ENCODE measurements at places on chromosomes 6 and 20.

DNA sequence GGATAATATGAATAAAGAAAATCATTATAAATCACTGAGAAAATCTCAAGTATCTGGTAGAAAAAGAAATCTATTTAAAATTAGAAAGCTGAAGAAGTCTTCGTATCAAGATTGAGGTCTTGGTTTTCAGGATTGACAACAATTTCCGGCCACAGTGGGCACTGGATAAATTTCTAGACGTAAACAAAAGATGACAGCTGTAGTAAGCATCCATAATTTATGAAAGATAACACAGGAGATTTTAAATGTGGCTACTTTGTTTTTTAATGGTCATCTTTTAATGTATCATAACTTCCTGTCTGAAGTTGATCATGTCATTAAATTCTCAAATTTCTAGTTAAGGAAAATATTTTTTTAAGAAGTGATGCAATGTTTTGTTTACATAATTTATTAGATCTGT, 444.2 kb downstream of the HTR1B start:
- DNase-seq: no peak

DNA sequence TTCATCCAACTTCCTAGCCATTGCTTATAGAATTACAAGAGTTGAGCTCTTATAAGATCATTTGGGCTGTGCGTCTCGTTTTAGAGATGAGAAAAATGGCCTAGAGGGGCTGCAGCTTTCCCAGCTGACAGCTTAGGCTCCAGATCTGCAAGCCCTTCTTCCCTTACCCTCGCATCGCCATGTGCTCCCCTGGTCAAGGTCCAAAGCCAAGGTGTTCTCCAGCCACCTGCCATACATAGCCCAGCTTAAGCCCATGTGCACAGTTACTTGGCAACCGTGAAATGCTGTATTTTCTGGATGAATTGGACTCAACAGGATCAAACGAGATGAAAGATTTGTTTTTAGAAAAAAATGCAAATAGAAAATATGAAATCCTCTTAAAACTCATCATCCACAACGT, 7.9 kb downstream of the MAP3K4 start:
- no peak for DNase-seq

DNA sequence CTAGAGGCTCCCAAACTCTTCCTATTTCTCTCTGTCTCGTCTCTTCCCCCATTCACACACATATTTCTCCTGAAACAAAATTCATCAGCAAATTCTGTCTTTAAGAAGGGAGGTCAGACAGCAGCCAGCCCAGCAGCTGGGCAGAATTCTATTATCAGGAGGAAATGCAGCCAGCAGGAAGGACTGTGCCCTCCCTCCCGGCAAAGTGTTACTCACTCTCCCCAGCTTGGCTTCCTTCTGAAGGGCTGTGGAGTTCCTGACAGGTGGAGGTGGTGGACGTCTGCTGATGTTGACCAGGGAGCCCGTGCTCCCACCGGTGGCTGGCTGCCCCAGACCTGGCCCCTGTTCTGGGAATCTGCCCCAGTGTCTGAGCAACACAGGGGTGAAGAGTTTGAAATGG, 37.3 kb downstream of the KCNB1 start:
- no peak for DNase-seq

- DNase-seq: no peak
Measured at GRCh38 chr6:159261995-159262394, 92.8 kb downstream of the FNDC1 start.

GRCh38 chr6:89610149-89610642, 28.4 kb downstream of the LYRM2 start:
- peak; percentile 25 for DNase-seq

DNA sequence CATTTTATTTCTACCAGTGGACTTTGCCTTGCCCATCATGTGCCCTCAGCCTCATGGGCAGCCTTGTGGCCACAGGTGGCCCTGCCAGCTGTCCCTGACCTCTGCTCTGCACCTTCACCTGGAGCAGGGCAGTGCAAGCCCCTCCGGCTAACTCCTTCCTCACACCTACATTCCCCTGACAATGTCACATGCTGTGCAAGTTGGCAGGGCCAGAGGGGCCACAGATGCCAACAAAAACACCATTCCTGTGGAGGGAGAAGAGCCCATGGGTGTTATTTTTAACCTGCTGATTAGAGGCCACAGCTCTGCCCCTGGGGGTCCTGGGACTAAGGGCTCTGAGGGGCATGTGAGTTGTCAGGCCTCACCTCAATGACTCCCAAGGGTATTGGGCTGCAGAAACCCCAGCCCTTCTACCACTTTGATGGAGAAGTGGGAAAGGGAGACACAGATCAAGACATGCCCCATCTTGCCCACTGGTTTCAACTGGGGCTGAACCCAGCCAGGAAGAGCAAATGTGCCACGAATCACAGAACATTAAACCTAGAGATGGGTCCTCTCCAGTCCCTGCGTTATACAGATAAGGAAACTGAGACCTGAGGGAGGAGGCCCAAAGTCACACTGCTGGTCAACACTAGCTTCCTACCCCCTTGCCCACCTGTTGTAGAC, 65.0 kb downstream of the MRPL14 start:
- DNase-seq: no peak

- no peak for DNase-seq
Measured at GRCh38 chr6:81204731-81205130, 547.8 kb downstream of the TENT5A start.

DNA sequence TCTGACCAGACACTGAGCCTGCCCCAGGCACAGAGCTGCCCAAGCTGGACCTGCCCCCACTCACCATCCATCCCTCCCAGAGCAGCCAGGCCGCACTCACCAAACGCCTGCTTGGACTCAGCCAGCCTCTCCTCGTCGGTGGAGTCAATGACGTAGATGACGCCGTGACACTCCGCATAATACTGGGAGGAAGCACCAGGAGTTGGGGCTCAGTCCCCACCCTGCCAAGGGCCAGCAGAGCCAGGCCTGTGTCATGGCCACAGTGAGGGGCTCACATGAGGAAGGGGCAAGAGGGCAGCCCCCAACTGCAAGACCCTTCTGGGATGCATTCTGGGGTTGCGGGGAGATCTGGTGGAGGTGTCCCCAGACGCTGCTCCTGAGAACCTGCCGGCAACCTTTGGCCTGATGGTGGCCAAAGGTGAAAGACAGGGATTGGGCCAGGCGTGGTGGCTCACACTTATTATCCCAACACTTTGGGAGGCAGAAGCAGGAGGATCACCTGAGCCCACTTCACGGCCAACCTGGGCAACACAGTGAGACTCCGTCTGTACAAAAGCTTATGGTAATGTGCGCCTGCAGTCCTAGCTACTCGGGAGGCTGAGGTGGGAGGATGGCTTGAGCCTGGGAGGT, 5.6 kb downstream of the ARFRP1 start:
- no peak for DNase-seq

GRCh38 chr20:48818481-48818987, 9.3 kb downstream of the PREX1 start:
- no peak for DNase-seq

DNA sequence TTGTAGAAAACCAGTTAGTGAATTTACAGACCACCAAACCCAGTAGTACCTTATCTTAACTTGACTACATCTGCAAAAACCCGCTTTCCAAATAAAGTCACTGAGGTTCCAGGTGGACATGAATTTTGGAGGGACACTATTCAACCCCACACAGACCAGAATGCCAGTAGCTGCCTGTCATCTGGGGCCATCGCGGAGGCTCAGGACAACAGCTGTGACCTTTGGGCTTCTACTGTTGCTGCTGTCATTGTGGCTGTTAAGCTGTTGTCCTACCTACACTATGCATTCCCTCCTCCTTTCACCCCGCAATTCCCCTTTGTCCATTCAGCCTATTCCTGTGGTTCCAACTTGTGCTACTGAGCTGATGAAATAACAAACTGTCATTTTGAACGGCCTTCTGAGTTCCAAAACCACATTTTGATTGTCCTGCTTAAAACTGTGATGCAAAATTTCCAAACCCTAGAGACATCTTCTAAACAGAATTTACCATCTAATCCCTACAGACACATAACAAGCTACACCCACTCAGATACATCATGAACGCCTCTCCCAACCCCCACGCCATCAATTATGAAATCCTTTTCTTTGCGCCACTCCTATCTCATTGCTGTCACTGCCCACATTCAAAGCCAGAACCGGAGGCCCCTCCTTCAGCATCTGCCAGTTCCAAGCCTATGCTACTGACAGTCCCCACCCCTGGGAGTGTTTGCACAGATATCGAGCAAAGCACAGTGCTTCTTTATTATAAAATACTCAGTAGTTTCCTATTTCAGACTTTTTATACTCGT, 125.0 kb downstream of the C6orf118 start:
- no peak for DNase-seq

DNA sequence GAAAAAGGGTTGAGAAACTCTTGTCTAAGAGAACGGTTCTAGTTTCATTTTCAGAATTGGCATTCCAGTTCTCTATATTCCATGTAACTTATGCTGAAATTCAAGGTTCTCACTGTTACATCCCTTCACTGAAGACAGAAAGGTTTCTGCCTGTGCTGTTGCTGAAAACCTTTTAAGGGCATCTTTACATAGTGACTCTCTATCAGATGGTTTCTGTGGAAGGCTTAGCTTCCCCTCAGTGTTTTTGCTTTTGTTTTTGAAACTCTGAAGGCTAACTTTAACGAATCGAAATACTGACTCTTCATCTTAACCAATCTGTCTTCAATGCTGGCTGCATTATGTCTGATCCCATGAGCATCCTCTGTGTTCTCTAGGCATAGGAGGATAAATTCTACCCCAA, 1286.2 kb upstream of the EYS start:
- no peak for DNase-seq

GRCh38 chr6:86820750-86821149, 116.6 kb upstream of the HTR1E start:
- DNase-seq: no peak

- no peak for DNase-seq
Measured at GRCh38 chr6:137795501-137795900, 71.6 kb upstream of the TNFAIP3 start.

DNA sequence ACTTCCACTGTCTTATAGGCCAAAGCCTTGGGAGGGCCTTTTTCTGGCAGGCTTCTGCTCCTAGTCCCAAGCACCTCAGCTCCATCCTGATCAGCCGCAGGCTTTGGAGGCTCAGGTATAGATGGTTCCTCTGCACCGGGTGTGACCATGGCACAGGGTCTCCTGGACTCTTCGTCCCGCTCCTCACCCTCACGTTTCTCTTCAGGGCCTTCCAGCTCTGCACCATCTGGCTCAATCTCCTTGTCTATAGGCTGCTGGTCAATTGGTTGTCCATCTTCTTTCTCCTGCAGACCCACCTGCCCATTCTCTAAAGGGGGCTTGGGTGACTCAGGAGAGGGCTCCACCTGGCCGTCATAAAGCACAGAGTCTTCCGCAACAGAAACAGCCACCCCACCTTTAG, 37.0 kb downstream of the BFSP1 start:
- no peak for DNase-seq

DNA sequence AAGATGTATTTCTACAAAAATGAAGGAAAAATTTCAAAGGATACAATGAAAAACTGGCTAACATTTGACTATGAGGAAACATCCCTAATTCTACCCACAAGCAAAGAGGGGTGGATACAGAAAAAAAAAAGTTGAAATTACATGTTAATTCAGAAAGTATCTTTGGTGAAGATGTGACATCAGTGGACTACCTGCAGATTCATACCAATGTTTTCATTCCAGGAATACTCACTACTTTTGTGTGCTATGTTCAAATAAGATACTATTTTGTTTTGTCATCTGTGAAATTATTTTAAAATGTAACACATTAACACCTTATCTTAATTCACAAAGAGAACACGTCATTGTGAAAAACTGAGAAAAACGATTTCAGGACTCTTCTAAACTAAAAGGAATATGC, 159.3 kb upstream of the SHLD1 start:
- no peak for DNase-seq

DNA sequence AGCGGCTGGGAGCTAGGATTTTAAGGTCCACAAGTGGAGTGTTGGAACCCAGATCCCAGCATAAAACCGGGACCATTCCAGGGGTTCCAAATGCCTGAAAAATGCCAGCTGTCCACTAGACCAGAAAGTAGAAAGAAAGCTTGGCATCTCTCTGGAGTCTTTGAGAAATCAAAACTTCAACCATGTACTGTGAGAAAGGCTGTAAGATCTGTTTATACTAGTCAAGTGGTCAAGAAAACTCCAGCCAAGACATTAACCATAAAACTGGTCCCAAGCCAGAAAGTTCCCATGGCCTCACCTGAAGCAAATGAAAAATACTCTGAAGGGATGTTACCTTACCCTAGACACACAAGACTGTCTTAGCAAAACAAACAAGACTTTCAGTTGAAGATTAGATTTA, 112.6 kb downstream of the DCDC2 start:
- no peak for DNase-seq

GRCh38 chr6:144006736-144007477, 1.2 kb downstream of the PLAGL1 start:
- DNase-seq: no peak

GRCh38 chr6:40397287-40398033, 189.7 kb downstream of the LRFN2 start:
- DNase-seq: no peak

DNA sequence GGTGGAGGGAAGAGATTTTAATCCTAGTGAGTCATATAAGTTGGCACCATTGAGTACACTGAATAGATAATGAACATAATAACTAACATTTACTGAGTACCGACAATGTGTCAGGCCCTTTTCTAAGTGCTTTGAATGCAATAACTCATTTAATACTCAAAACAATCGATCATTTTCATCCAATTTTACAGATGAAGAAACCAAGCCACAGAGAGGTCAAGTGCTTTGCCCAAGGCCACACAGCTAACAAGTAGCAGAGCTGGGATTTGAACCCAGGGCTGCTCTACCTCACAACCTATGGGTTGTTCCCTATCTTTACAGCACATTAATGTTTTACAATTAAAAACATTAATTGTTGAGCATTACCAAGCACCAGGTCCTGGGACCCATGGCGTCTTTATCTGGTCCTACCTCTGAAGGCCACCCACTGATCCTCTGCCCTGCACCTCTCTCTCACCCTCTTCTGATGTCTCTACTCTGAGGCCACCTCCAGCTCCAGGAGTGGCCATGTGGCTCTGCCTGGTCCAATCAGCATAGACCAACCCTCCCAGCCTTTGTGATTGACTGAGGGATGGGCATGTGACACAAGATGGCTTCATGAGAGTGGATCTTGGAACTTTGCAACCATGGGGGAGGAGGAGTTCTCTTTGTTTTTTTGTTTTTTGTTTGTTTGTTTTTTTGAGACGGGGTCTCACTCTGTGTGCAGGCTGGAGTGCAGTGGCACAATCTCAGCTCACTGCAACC, 83.9 kb downstream of the KCNB1 start:
- no peak for DNase-seq

DNA sequence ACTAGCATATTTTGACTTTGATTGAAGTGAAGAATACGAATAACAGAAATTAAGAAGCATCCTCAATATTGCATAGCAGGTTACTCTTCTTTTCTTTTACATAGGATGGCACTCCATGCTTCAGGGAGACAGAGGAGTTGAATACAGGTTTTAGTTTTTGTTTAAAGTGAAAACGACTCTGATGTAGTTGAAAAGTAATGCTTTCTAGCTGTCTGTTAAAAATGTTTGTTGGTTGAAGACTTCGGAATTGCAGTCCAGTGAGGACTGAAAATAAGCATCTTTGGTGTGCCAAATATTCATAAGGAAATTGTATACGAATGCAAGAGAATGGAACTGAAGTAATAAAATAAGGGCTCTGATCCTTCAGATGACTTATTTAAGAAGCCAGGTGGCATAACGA, 618 bp upstream of the SLC16A10 start:
- no peak for DNase-seq

All from frontal cortex (tissue), 4 donors.